ENCODE measurements at places on chromosomes 5 and 9.

- DNase-seq, result no peak
These were observed 750.9 kb downstream of the MAT2B start for GRCh38 chr5:164256351-164256750.

DNA sequence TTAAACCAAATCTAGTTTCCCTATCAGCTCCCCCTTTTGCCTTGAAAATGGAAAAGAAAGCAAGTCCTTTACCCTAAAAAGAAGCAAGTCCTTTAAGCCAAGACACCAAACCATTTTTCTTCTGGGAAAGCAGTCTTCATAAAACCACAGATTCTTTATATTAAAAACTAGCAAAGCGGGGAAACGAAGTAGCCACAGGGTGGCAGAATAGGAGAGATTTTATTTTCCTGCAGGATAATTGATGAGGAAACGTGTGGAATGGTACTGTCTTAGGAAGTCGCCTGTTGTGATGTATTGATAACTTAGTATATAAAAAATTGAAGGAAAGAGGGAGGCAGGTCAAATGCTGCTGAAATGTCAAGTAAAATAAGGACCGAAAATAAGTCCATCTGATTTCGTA lies 41.1 kb downstream of the ZNF883 start:
- DNase-seq, result no peak

- no peak for DNase-seq
These were observed 16.0 kb downstream of the NR2F1 start for GRCh38 chr5:93599001-93599379.

DNA sequence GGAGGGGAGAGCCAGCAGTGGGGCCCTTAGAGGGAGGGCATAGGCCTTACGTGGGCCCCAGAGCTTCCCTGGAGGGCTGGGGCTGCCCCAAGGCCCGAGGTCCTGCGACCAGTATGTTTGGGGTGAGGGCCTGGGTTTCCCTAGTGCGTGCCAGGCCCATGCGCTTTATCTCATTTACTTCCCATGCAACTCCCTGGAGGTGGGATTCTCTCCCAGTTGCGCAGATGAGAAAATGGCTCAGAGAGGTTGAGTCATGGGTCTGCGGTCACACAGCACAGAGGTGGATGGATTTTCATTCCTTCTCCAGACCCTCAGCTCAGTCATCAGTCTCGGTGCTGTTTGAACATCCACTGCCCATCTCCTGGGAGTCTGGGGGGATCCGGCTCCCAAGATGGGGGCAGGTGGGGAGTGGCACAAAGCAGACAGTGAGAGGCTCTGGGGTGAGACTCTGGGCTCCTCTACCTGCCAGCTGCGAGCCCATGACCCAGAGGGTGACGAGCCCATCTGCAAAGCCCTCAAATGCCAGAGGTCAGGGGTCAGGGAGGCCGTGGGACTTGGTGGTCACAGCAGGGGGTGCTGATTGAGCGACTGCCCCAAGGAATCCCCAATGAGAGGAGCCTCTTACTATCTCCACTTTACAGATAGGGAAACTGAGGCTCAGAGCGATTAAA lies 171.2 kb downstream of the GAPVD1 start:
- DNase-seq, result no peak

DNA sequence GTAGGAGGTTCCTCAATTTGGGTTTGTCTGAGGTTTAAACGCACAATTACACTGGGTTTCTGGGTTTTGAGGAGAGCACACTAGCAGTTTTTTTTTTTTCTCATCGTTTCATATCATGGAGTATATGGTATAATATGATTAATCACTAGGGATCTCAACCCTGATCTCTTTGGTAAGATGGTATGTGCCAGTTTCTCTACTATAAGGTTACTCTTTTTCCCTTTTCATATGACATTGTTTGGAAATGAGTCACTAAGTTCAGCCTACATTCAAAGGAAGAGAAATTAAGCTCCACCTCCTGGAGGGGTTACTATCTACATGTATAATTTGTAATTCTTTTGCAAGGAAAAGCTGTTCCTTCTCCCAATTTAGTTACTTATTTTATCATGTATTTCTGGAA lies 35.2 kb downstream of the MTRR start:
- peak; percentile 15 for DNase-seq

DNA sequence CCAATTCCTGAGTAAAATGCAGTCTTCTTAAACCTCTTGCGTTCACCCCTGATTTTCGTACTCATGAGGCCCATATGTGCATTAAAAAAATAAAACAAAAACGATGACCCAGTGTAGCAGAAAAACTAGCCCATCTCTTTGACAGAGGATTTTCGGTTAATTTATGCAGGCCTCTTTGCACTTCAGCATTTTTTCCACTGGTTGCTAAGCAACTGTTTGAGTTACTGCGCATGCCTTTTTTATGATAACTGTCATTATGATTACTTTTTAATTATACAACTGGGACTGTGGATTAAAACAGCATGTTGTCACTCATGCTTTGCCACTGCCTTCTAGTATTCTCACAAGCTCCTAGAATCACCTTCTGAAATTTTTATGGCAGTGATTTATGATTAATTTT lies 165.0 kb downstream of the SMARCA2 start:
- DNase-seq, result no peak

DNA sequence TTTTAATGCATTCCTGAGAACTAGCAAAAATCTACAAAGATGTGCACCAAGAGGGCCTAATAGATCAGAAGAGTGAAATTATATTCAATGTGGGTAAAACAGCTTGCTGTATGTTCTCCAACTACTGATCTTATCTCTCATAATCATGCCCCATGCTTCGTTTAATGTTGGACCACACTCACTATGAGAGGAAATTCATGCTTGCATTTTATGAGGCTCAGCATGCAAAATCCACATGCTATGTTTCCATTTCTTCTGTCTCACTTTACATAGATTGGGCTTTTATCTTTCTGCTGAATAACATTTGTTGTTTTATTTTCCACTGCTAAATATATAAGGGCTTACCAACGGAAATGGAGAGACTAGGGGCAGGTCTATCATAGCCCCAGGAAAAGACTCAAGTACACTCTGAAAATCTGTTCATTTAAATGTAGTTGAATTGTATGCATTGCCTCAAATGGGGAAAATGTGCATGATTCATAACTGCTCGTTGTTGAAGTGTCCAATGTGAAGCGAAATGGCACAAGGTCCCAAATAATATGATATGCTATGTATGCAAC lies 474.2 kb downstream of the EFNA5 start:
- no peak for DNase-seq

GRCh38 chr9:133969681-133970580 lies 22.2 kb downstream of the VAV2 start:
- no peak for DNase-seq

DNA sequence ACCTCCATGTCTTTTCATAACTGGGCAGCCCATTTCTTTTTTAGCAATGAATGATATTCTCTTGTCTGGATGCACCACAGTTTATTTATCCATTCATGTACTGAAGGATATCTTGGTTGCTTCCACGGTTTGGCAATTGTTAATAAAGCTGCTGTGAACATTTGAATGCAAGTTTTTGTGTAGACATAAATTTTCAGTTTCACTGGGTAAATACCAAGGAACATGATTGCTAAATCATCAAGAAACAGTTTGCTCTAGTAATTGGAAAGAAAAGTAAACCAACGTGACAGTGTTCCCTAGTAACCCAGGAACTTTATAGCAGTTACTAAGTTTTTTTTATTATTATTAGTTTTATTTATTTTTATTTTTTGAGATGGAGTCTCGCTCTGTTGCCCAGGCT lies 100.4 kb downstream of the VPS13A start:
- DNase-seq, result no peak

DNA sequence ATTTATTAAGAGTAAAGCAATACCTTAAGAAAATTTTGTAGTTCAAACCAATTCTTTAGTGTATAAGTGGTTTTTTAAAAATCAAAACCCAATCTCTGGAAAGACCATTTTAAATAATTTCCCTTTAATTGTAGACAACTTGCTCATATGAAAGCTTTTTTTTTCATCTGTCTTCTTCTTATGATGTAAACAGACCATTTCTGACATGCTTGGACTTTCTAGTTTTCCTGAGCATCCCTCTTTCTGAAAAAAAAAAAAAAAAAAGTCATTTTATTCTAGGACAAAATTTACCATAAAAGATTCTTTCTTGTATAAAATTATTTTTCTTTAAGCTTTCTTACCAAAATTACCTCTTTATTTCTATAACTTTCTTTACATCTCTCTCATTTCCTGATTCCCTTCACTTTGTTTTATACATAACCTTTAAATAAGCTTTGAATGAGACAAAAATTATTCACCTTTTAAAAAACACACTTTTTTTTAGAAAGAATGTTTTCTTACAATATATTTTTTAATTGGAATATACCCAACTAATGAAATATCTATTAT lies 67.5 kb downstream of the COL15A1 start:
- DNase-seq, result no peak

DNA sequence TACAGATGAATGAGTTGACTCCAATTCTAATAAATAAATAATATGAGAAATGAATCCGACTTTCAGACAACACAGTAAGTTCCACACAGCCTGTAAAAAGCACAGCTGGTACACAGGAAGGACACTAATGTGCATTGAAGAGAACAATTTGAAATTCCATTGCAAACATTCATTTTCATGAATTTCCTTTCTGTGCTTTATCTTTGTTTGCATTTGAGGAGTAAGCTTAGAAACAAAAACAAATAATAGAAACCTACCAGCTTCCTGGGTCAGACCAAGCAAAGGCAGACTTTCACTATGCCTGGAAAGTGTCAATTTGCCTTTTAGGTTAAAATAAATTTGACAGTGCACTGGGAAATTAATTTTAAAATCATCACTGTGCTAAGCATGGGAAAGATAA lies 143.8 kb upstream of the VLDLR start:
- DNase-seq, result peak; percentile 49

DNA sequence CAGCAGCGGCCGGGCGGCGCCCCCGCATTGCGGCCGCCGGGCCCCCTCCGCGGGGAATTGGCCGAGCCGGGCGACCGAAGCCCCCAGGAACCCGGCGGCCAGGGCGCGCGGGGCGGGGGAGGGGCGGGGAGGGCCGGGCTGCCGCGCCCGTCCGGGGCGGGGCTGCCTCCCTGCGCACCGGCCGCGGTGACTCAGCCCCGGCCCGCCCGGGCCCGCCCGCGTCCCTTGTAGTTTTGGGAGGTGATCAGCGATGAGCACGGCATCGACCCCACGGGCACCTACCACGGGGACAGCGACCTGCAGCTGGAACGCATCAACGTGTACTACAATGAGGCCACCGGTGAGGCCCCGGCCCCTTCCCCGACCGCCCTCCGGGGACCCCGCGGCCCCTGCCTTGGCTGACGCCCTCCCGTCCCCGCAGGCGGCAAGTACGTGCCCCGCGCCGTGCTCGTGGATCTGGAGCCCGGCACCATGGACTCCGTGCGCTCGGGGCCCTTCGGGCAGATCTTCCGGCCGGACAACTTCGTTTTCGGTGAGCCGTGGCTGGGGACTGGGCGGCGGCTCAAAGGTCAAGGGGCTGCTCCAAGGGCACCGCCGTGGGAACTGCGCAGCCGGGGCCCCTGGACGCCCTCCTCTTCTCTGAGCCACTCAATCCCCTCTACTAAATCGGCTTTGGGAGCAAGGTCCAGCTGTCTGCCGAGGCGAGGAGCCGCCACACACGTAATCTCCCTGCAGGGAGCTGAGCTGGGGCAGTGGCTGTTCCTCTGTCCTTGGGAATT lies 592 bp downstream of the TUBB4B start:
- no peak for DNase-seq

DNA sequence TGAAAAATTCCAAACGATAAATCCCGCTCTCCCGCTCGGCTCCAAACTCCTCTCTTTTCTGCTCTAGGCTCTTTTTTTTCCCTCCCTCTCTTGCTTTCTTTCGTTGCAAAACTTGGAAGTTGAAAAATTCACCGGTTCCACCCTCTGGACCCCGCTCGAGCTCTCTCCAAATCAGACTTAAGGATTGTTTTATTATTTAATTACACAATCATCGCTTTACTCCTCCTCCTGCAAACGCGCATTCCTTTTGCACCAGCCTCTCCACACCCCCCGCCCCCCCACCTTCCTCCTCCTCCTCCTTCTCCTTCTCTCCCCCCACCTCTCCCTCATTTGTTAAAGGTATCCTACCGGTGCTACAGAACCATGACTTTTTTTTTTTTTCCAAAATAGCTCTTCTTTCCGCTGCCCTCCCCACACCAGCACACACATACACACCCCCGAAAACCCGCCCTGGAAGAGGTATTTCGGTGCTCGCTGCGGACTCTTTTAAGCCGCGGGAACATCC lies 535 bp upstream of the NFIB start:
- peak; percentile 70 for DNase-seq

- DNase-seq, result peak; percentile 34
These were observed 315 bp downstream of the UBQLN1 start for GRCh38 chr9:83707518-83707767.

GRCh38 chr9:131733541-131734061 lies 6.3 kb downstream of the RAPGEF1 start:
- peak; percentile 99 for DNase-seq

DNA sequence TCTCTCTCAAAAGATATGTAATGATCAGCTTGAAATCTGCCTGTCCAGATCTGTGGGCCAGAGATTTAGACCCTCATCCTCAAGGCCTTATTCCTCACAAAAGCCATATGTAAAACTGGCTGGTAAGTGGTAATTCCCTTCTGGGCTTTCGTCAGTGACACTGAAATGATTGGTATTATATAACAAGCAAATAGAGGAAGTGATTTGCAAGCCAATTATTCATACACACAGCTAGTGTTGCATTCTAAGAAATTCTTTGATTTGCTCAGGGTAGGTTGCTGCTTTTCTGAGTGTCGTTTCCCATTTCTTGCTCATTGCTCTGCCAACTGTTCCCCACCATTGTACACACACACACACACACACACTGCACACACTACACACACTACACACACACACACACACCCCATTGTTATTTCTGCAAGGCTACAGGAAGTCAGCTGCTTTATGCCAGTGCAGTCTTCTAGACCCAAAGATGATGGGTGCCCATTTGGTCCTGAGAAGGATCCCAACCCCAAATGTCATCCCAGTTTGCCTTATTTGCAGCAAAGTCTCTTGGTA lies 76.8 kb downstream of the PRLR start:
- DNase-seq, result no peak

- DNase-seq, result no peak
These were observed 209.9 kb downstream of the AOPEP start for GRCh38 chr9:94936419-94936818.

All from kidney glomerular epithelial cell (primary cell).